ENCODE measurements at places on chromosomes 12 and 14. TPM values are rescaled to one million over a fixed set of nuclear protein-coding genes. Genes with fewer than 3 reads are reported as not detected.
A peak's percentile ranks its signal among the peaks of the same experiment; 100 is the strongest.

GRCh38 chr14:41549821-41550607 is 56.7 kb upstream of the LRFN5 start:
- H3K27ac ChIP-seq: no peak overlapping the region
- no peak for DNase-seq
- H3K4me3 ChIP-seq: no peak overlapping the region

DNA sequence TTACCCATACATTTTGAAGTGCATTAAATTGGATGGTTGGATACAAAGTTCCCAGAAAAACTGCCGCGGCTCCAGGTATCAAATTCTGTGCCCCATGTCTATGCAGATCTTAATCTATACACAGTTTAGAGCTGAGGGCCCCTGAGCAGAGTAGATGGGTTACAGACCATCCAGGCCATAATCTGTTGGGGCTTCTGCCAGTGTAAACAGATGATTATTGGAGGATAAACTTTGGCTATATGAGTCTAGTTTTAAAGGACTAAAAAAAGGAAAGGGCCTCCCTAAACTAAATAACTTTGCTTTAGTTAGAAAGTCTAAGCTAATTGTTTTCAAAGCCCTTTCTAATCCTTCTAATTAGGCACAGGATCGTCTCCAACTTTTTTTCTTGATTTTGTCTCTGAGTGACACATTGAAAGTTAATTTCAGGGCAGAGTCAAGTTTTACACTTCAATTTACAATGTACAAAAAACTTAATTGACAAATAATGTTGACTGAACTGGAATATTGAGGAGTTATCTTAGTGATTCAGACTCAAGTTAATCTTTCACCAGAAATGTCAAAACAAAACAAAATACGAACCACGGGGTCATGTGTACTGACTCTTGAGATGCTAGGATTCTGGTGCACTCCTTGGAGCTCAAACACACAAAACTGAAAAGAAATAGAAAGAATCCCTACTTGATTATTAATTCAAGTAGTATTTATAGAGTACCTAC is 133.9 kb upstream of the SCAF11 start:
- no peak overlapping the region for H3K4me3 ChIP-seq
- no peaks in the 10 kb centered on the region for H3K36me3 ChIP-seq
- no peaks in the 10 kb centered on the region for H3K27me3 ChIP-seq
- no peaks in the 10 kb centered on the region for H3K4me1 ChIP-seq
- DNase-seq: no peak

DNA sequence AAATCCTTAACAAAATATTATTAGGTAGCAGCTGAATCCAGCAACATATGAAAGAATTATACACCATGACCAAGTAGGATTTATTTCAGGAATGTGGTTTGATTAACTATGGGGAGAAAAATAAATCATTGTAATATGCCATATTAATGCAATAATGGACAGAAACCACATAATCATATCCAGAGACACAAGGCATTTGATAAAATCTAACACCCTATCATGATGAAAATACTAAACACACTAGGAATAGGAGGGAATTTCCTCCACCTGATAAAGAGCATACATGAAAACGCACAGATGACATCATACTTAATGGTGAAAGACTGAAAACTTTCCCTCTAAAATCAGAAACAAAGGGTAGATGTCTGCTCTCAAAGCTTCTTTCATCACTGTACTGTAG is 238.9 kb downstream of the PHLDA1 start:
- no peak for DNase-seq
- no peaks in the 10 kb centered on the region for H3K4me1 ChIP-seq
- no peak overlapping the region for H3K4me3 ChIP-seq
- H3K27me3 ChIP-seq: no peaks in the 10 kb centered on the region

DNA sequence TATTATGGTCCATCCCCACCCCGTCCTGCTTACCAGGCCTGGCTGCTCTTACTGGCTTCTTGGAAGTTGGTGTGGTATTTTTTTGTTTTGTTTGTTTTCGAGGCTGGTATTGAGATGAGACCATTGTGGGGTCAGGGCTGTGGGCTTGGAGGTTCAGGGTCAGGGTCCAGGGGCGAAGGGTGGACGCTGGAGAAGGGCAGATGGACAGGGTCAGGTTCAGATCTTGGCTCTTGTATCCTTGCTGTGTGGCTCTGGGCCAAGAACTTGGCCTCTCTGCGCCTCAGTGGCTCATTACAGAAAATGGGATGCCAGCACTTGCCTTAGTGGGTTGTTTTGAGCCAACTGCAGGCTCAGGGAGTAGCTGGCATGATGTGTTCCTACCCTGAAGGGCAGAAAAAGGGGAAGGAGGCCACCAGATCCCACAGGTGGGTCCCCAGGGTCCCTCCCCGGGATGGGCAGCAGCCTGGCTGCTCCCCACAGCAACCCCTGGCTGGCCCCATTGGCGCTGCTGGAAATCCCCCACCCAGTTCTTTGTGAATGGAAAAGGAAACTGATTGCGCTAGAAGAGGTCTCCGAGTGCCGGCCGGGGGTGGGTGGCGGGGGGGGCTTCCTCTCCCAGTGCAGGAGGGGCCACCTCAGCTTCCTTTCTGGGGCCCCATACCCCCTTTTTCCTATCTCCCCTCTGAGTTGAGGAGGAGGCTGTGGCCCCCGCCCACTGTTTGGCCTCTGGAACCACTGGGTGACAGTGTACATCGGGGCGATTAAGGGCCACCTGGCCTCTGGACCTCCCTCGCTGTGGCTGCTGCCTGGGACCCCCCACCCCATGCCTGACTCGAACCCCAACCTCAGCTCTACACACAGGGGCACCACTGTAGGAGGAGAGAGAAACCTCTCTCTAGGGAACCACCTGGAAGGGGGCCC is 25.0 kb downstream of the SH2B3 start:
- no peak overlapping the region for H3K4me3 ChIP-seq
- peaks cover 81% of the 10 kb centered on the region for H3K4me1 ChIP-seq
- H3K36me3 ChIP-seq: no peaks in the 10 kb centered on the region
- no peaks in the 10 kb centered on the region for H3K27me3 ChIP-seq
- peak overlapping the region; percentile 46 for H3K27ac ChIP-seq
- DNase-seq: no peak

Gene PARP11
- total RNA-seq: 2.7 TPM

Gene MIP
- total RNA-seq: not detected

DNA sequence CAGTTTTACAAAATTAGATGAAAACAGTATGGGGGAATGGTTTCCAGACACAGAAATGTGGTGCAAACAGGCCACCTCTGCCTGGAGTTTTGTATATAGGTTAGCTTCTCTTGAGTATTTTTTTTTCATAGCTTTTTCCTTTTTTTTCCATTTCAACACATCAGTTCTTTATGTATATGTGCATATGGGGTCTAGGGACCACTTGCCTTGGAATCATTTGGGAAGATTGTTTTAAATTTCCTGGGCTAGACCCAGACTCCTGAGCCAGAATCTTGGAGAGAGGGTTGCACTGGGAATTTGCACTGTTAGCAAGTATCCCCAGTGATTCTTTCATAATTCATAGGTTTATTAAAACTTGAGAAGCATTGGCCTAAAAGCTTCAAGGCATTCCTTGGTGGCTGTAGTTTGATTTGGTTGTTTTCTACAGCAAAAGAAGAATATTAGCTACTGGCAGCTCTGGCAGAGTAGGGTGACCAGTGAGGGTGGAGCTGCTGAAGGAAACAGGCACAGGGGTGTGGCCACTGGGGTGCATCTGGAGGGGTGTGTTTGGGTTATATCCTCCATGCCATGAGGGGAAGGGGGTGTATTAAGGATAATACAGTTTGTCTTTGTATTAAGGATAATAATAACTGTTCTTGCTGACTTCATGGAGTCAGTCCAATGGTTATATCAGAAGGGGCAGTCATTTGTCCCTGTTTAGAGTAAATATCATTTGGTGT is 22.8 kb downstream of the PPP1R36 start:
- H3K27me3 ChIP-seq: no peaks in the 10 kb centered on the region
- peaks cover 15% of the 10 kb centered on the region for H3K4me1 ChIP-seq
- no peak overlapping the region for H3K4me3 ChIP-seq
- no peak overlapping the region for H3K27ac ChIP-seq

GRCh38 chr14:75469164-75469563 is 41.3 kb downstream of the JDP2 start:
- peaks cover 9% of the 10 kb centered on the region for H3K4me1 ChIP-seq
- no peaks in the 10 kb centered on the region for H3K27me3 ChIP-seq
- no peak overlapping the region for H3K4me3 ChIP-seq
- no peak for DNase-seq
- H3K36me3 ChIP-seq: peaks cover 4% of the 10 kb centered on the region

DNA sequence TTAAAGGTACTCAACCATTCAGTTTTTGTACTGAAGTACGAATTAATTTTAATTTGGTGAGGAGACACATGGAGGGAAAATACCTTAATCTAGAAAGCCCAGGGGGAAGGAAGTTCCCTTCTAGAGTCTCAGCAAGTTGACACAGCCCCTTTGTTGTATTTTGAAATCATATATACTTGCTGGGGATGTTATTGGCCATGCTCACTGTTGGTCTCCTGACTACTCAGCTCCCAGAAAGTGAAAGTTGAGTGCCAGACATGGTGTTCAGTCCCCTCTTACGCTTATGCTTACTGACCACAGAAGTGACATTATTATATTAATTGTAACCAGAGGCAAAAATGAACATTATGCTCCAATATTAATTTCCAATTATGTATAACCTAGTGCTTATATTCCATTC is 28.1 kb downstream of the ARF6 start:
- H3K4me3 ChIP-seq: no peak overlapping the region
- H3K4me1 ChIP-seq: no peaks in the 10 kb centered on the region
- H3K27ac ChIP-seq: no peak overlapping the region
- DNase-seq: no peak
- no peaks in the 10 kb centered on the region for H3K27me3 ChIP-seq

DNA sequence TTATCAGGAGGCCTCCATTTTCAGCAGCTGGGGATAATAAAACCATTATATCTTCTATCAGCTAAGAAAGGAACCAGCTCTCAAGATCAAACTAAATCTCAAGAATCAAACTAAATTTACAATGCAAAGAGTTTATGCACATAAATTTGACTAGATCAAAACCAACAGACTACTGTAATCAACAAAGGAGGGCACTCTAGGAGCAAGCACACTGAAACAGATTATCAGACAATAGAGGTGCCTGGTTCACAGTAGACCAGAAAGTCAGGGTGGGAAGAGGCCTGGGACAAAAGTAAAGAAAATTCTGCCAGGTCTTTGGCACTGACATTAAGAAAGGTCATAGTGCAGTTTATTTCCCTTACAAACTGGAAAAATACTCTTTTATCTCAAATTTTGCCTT is 61.0 kb downstream of the HECTD4 start:
- no peaks in the 10 kb centered on the region for H3K27me3 ChIP-seq
- no peaks in the 10 kb centered on the region for H3K36me3 ChIP-seq
- DNase-seq: no peak
- no peak overlapping the region for H3K4me3 ChIP-seq

Gene SAMD15
- total RNA-seq: not detected

DNA sequence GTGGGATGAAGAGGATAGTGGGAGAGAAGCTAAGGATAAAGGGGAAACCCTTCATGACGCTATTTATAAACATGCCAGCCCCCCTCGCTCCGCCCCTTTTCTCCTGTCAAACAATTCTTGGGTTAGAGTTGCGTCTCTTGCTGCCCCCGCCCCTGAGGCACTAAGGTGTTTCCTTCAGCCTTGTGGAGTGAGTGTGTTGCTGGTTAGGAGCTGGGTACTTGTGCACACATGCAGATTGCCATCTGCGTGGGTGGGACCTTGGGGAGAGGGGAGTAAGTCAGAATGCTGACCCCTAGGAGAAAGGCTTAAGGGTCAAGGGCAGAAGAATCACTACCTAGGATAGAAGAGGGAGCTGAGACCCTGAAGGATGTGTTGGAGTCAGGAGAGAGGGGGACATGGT is 5.4 kb downstream of the FOXJ2 start:
- DNase-seq: no peak
- H3K36me3 ChIP-seq: no peaks in the 10 kb centered on the region
- peaks cover 63% of the 10 kb centered on the region for H3K4me1 ChIP-seq

- no peaks in the 10 kb centered on the region for H3K36me3 ChIP-seq
- no peak overlapping the region for H3K4me3 ChIP-seq
- H3K27me3 ChIP-seq: no peaks in the 10 kb centered on the region
- no peak for DNase-seq
- H3K4me1 ChIP-seq: no peaks in the 10 kb centered on the region
Measured at GRCh38 chr12:109680264-109681005, 33.2 kb upstream of the FAM222A start.

Gene YY1
- total RNA-seq: 43.0 TPM

DNA sequence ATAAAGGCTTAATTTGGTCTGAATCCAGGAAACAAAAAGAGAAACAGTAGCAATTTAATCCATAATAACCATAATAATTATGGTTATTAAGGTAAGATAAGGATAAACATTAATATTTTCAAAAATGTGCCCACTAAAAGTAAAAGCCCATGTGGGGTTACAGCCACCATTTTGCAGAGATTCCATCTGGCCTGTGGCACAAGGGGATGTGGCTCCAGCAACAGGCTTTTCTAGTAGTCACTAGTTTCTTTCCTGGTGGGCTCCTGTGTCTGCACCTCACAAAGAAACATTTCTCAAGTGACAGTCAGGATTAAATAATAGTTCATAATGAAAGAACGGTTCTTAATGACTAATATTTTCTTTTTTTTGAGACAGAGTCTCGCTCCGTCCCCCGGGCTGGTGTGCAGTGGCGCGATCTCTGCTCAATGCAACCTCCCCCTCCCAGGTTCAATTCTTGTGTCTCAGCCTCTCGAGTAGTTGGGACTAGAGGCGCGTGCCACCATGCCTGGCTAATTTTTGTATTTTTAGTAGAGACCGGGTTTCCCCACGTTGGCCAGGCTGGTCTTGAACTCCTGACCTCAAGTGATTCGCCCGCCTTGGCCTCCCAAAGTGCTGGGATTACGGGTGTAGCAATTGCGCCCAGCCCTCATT is 32.2 kb downstream of the GPR19 start:
- no peaks in the 10 kb centered on the region for H3K27me3 ChIP-seq
- H3K4me3 ChIP-seq: no peak overlapping the region
- no peak overlapping the region for H3K27ac ChIP-seq
- no peak for DNase-seq
- H3K4me1 ChIP-seq: no peaks in the 10 kb centered on the region
- H3K36me3 ChIP-seq: no peaks in the 10 kb centered on the region

DNA sequence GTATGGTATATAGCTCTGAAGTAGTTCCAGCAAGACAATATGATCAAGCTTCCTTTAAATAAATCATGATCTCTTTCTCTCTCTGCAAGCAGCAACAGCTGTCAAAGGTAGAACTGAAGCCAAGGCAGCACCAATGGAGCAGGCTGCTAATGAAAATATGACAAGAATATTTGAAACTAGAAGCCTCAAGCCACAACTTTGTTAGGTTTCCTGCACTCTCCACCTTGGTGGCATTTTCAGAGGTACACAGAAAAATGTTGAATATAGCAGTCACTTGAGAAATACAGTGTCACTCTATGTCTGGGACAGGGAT is 43.8 kb upstream of the PSMA6 start:
- H3K4me3 ChIP-seq: no peak overlapping the region
- H3K36me3 ChIP-seq: no peaks in the 10 kb centered on the region
- no peak overlapping the region for H3K27ac ChIP-seq
- DNase-seq: no peak
- H3K4me1 ChIP-seq: no peaks in the 10 kb centered on the region

- H3K27ac ChIP-seq: no peak overlapping the region
- no peaks in the 10 kb centered on the region for H3K36me3 ChIP-seq
- no peak for DNase-seq
Measured at GRCh38 chr12:4311776-4312175, 9.2 kb upstream of the TIGAR start.
